NCI-H774 (cell line): ENCODE measurements at places on chromosomes 6 and 20.
A peak's percentile ranks its signal among the peaks of the same experiment; 100 is the strongest.

DNA sequence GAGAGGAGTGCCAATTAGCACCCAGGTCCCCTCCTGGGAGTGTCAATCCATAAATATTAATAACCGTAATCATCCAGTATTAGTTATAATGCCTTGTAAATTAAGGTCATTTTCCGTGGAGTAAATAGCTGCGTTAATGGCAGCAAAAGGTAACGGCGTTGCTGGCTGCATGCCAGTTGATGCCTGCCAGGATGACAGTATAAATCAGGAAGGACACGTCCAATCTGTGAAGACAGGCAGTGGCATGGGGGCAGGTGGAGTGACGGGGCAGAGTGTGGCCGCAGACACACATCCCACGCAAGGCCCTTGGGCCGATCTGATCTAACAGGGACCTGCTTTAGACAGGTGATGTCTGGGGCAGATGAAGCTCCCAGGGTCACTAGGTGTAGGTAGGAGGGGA is 49.1 kb downstream of the KCNB1 start:
- DNase-seq = peak; percentile 4

DNA sequence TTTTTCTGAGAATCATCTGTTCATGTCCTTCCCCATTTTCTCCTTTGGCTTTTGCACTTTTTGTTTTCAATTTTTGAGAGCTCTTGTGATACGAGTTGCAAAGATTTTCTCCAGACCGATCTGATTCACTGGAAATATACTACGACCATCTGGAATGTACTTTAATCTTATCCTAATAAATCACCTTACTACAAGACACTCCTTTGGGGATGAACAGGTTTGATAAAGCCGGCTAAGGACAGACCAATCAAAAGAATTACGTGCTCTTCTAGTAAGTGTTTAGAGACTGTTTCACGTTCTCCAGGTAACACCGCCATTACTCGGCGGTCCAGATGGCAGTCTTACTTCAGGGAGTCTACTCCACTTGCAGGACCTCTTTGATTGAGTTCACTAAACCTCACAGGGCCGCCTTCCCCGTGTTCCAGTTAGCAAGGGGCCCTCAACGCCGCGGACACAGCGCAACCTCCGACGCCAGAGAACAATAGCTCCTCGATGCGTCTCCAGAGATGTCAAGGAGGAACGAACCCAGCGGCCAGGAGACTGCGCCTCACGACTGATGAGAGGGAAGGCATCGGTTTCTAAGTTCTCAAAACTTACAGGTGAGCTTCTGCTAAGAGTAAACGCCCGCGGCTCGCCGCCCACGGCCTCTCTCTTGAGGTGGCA is 920 bp upstream of the WTAP start:
- DNase-seq = peak; percentile 78

- no peak for DNase-seq
Observed at GRCh38 chr20:13486694-13487093, 152.0 kb downstream of the TASP1 start.

DNA sequence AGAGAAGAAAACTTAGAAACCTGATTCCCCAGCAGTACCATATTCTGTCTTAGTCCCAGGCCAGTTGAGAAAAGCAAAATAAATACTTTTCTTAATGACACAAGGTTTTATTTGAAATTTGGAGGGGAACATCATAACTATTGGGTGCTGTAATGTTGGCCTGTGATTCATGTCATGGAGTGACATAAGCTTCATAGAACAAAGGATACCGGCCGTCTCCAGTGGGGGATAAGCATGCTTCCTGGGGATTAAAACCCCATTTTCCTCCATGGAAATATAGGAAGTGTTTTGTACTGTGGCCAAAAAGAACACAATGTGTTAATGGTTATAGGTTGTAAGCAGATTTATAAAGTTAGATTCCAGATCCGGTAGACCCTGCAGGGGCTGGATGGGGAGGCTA is 18.0 kb downstream of the MTHFD1L start:
- no peak for DNase-seq

GRCh38 chr6:135358985-135359384 is 138.6 kb downstream of the AHI1 start:
- DNase-seq = no peak
